NCI-H1417 treated with DMSO at 0.1 percent for 48 hours (cell line): ENCODE measurements at places on chromosomes 2 and 18.

DNA sequence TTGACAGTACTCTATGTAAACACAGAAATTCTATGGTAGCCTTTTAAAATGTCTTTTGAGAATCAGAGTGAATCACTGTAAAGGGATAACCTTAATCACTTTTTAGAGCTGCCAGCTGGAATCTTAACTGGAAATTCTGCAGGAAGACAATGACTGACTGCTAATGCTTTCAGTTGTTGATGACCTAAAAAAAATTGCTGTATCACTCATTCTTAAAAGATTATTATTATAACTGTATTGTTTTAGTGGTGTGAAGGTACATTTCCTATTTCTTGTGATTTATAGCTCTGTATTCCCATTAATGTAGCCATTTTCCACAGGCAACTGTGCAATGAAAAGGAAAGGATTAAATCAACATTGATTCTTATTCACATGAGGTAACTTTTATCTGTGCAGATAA lies 260.5 kb downstream of the CALCRL start:
- no peak for DNase-seq

DNA sequence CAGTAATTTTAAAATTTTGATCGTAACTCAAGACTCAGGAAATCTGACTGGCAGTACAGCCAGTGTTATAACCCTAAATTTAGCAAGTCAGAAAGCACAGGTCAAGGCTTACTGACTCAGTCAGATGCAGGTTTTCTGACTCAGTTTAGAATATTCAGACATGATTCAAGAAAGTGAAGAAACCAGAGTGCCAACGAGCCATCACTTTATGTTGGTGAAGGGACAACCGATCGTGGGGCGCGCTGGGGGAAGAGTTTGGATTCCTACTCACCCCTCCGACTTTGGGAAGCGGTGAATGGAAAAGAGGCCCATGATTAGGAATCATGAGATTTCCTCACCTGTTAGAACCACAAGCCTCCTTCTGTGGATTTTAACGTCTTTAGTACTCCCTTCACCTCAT lies 998 bp downstream of the RNF149 start:
- DNase-seq, result no peak

DNA sequence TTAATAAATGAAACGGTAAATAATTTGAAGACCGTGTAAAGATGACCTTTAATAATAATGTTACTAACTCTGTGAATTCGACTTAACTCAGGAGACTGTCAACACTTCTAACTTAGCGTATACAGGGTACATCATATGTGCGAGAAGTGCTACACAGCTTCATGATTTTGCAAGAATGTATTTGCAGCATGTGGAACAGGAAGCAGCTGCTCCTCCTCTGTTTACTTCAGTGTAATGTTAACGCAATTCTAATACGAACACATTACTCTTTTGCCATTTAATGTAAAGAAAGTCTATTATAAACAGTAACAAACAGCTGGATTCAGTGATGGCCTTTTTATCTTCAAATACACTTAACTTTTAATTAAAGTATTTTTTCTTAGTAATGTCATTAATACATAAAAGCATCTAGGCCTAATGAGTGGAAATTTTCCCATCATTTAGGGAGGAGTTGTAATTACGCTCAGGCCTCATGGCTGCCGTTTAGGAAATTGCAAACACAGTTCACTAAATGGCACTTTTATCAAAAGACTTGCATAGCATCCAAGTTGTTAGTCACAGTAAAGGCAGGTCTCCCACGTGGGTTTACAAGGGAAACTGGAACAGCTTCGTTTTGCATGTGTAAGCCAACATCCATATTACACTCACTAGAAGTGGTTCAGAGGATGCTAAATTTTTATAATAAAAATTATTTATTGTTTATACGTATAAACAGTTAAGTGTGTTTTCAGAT lies 635.7 kb downstream of the FBXO15 start:
- DNase-seq, result no peak

- no peak for DNase-seq
Observed at GRCh38 chr18:63832470-63832869, 55.0 kb upstream of the SERPINB2 start.

DNA sequence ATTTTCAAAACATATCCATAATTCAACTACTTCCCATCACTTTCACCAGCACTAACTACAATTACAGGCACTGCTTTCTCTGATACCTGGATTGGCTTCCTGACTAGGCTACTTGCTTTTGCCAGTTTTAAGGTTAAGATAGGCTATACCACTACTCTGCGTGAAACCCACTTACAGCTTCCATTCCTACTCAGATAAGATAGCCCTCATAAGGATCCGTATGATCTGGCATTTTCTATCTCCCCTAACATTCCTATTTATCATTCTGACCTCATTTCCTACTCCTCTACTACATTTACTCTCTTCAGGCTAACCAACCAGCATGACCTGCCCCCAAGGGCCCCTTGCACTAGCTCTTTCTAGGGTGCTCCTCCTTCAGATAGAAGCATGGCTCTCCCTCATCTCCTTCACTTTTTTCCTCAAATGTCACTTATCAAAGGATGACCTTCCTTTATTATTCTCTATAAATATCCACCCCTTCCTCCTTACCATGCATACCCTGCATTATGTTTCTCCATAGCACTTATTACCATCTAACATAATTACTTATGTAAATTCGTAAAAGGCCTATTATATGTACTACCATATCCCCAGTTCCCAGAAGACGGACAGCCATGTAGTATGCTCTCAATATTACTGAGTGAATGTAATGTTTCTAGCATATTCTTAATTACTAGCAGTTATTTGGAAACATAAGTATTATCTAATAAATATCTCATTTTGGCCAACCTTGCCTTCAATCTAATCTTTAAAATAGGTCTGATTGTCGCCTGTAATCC lies 4.4 kb downstream of the TIA1 start:
- DNase-seq, result no peak

- no peak for DNase-seq
Observed at GRCh38 chr18:64259871-64260270, 111.0 kb upstream of the LINC00305 start.

DNA sequence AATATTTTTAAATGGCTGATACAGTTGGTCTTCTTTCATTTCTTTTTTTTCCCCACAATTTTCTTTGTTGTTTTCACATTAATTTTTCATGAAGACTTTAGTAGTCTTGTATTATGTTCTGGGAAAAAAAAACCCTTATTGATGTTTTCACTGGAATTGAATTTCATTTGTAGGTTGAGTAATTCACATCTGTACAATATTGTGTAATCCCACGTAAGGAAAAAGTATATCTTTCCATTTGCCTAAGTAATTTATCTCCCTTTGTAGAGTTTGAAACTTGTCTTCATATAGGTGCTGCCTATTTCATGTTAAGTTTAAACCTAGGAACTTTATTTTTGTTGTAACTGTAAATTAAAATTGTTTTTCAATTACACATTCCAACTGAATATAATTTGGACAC lies 2.0 kb downstream of the DNAJC27 start:
- no peak for DNase-seq

DNA sequence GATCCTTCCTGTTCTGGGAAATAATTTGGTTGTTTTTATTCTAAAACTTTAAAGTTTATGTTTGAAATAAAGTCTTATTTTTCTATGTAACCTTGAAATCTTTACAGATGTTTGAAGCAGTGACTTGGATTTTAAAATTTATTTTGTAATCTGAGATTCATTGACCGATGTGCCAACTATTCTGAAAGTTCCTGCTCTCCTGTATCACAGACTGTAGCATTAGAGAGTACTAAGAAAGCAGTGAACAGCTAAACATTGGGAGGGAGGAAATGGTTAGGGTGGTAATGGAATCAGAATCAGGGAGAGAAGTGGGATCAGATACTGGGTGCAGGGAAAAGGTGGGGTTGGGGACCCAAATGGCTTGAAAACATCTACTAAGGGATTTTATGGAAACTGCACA lies 69.9 kb downstream of the CDC42EP3 start:
- no peak for DNase-seq
